ENCODE measurements at places on chromosomes 6 and 20. TPM values are rescaled to one million over a fixed set of nuclear protein-coding genes. Genes with fewer than 3 reads are reported as not detected.

VGLL2 gene
- polyA plus RNA-seq: not detected

HLA-DQB1 gene
- polyA plus RNA-seq: 11.4 TPM

GPR63 gene
- polyA plus RNA-seq: 3.4 TPM

INSM1 gene
- not detected for polyA plus RNA-seq

DNPH1 gene
- polyA plus RNA-seq: 45.2 TPM

- DNase-seq: no peak
Measured at GRCh38 chr6:127893541-127893940, 7.3 kb downstream of the THEMIS start.

GRCh38 chr20:36726168-36726567, 19.7 kb downstream of the NDRG3 start:
- DNase-seq: no peak

GRCh38 chr6:168648240-168649125, 207.5 kb downstream of the SMOC2 start:
- DNase-seq: no peak

- DNase-seq: no peak
Measured at GRCh38 chr20:48722002-48722731, 105.6 kb downstream of the PREX1 start.

- DNase-seq: no peak
Measured at GRCh38 chr6:110044096-110044495, 66.0 kb downstream of the GPR6 start.

GRCh38 chr6:145948328-145948727, 15.8 kb downstream of the SHPRH start:
- DNase-seq: no peak

Data from renal cortex interstitium (tissue), 15 donors.